ENCODE measurements at places on chromosomes 13 and 19.

GRCh38 chr19:28711411-28711810 is 501.5 kb downstream of the UQCRFS1 start:
- DNase-seq: no peak

- DNase-seq: no peak
These were observed 9.2 kb upstream of the CLIP3 start for GRCh38 chr19:36041831-36042230.

DNA sequence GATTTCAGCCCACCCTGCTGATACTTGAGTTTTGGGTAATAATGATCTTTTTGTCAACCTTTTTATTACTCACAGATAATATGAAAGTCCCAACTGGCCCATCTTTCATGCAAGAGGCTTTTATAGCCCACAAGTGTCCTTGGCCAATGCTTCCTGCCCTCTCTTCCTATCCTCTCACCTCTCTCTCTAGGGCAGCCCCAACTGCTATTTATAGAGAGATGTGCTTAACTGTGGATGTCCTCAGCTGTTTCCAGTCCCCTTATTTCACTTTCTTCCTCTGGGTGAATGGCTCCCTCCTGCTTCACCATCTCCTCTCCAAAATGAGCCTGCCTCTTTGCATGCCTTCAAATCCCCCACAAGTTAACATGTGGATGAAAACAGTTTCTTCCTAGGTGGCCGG is 27.4 kb downstream of the ARHGEF7 start:
- no peak for DNase-seq

DNA sequence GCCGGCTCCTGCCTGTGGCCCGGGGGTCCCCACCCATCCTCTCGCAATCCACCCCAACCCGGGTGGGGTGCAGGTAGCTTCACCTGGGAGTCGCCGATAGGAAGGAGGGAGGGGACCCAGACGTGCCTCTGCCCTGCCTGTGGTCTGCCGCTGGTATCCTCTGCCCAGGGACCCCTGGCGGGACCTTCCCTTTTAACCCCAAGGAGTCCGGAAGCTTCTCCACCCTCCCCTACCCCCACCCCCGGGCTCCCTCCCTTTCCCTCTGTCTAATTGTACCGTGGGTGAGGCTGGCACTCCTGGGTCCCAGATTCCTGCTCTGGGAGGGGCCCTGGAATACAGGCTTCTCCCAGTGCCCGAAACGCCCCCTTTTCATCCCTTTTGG is at the start of gene KLK10:
TSS of gene KLK10 (minus strand) at position 166 of the 382 bp plus-strand sequence. CDS start 579 bp downstream, outside the sequence.
- DNase-seq: no peak

DNA sequence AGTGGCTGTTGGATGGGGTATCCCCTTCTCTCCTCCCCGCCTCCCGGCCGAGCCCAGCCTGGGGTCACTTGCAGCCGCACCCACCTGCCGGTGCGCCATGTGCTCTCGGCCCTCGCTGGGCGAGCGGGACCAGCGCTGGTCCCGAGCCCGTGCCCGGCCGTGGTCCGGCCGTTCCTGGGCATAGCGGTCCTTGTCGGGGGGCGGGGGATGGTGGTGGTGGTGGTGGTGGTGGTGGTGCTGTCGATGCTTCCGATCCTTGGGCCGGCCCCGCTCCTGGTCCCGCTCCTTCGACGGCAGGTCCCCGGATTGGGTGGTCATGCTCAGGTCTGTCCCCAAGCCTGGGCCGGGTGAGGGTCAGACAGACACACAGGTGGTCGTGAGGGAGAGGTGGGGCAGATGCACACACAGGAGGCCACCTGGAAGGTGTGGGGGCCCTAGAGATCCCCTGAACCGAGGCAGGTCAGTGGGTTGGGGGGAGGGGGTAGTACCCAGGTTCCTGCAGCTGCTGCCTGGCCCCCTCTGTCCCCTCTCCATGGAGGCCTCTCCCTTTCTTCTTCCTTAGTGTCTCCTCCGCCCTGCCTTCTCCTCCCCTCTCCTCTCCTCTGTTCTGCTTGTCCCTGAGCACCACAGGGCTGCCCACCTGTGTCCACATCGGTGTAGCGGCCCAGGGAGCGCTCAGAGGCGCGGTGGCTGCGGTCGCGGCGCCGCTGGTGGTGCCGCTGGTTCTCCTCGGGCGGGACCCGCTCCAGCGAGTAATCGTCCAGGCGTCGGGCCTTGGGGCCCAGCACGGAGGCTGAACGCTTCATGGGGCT is 58.7 kb downstream of the IER2 start:
- DNase-seq: no peak

- DNase-seq: no peak
These were observed 186.9 kb upstream of the IRS2 start for GRCh38 chr13:109973279-109973678.

- no peak for DNase-seq
These were observed 737 bp downstream of the XRCC1 start for GRCh38 chr19:43574424-43575155.
